ENCODE measurements at places on chromosomes 7 and 10. TPM values are rescaled to one million over a fixed set of nuclear protein-coding genes. Genes with fewer than 3 reads are reported as not detected.
A peak's percentile ranks its signal among the peaks of the same experiment; 100 is the strongest.

The ZCCHC24 gene
- 4.7 TPM for total RNA-seq

The ATG9B gene
- 0.07 TPM for total RNA-seq

GRCh38 chr10:128007056-128007455 lies 100.2 kb downstream of the PTPRE start:
- DNase-seq, result no peak

DNA sequence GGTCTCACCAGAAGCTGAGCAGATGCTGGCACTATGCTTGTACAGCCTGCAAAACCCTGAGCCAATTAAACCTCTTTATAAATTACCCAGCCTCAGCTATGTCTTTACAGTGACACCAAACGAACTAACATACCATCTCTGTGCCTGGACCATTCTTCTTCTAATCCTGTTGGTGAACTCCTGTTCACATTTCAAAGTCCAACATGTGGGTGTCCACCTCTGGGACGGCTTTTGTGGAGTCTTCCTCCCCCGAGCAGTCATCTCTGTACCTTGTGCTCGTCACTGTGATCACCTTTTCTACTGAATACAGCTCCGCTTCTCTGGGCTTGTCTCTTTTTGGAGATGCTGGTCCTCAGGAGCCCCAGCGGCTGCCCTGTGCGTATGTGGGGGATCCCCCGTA lies 7.4 kb upstream of the ESYT2 start:
- DNase-seq, result no peak

The ZNF503 gene
- total RNA-seq, result 9.6 TPM

DNA sequence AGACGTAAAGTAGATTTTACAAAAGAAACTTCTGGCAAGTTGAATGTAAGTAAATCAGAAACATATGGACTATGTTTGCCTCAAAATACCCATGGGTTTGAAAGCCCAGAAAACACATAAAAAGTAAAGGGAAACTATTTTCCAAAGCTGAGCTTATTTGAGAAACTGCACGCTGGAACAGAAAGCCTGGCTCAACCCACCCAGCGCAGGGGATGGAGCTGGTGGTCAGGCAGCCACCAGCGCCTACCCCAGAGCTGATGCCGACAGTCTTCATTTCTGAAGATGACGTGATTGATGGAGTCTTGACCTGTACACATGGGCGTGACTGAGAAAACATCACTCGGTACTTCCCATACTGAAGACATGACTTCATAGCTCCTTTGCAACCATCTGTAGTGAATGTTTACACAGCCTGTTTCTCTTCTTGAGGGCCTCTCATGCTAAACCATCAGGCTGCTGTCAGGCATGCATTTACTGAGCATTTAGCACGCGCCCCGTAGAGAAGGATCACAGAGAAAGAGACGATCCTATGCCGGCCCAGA lies 232.6 kb upstream of the AUTS2 start:
- no peak for DNase-seq

- DNase-seq, result no peak
These were observed 295.2 kb downstream of the GFRA1 start for GRCh38 chr10:115977855-115978254.

GRCh38 chr10:62803724-62804355 lies 680 bp upstream of the ADO start:
- DNase-seq, result no peak

DNA sequence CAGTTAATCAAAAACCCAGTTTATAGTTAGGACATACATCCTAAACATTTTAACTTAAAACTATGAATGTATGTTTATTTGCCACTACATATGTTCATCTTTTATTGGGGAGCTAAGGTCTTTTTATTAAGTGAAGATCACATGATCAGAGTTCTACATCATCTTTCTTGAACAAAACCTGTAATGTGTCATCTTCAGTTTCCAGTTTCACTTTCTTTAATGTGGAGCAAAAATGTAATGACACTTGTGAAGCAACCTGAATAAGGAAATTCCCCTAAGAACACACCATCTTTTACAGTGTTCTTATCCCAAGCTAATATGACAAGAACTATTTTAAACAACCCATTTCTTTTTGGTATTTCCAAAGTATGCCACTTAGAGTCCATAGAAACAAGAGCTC lies 166.7 kb upstream of the BET1 start:
- no peak for DNase-seq

The SLC16A12 gene
- 1.2 TPM for total RNA-seq

GRCh38 chr7:127710635-127711034 lies 58.6 kb downstream of the SND1 start:
- no peak for DNase-seq

- DNase-seq, result no peak
These were observed 122.6 kb downstream of the POU6F2 start for GRCh38 chr7:39100270-39100669.

The SPDYE8 gene
- total RNA-seq, result not detected

GRCh38 chr10:71188201-71188600 lies 24.2 kb upstream of the UNC5B start:
- no peak for DNase-seq

- no peak for DNase-seq
These were observed 755.1 kb upstream of the COBL start for GRCh38 chr7:52071744-52072143.

GRCh38 chr10:70477661-70478162 lies 855 bp upstream of the PALD1 start:
- DNase-seq, result no peak

- DNase-seq, result no peak
These were observed 72.4 kb upstream of the SP4 start for GRCh38 chr7:21355406-21355874.

The NODAL gene
- not detected for total RNA-seq

The OPN1SW gene
- not detected for total RNA-seq

DNA sequence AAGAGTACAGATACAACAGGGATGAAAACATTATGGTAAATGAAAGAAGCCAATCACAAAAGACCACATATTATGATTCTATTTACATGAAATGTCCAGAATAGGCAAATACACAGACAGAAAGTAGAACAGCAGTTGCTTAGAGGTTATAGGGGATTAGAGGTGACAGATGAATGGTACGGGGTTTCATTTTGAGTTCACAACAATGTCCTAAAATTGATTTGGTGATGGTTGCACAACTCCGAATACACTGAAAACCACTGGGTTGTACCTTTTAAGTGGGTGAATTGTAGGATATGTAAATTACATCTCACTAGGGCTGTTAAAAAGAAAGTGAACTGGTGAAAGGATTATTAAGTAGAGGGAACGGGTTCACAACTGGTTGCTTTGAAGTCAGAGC lies 76.3 kb upstream of the MRLN start:
- no peak for DNase-seq

DNA sequence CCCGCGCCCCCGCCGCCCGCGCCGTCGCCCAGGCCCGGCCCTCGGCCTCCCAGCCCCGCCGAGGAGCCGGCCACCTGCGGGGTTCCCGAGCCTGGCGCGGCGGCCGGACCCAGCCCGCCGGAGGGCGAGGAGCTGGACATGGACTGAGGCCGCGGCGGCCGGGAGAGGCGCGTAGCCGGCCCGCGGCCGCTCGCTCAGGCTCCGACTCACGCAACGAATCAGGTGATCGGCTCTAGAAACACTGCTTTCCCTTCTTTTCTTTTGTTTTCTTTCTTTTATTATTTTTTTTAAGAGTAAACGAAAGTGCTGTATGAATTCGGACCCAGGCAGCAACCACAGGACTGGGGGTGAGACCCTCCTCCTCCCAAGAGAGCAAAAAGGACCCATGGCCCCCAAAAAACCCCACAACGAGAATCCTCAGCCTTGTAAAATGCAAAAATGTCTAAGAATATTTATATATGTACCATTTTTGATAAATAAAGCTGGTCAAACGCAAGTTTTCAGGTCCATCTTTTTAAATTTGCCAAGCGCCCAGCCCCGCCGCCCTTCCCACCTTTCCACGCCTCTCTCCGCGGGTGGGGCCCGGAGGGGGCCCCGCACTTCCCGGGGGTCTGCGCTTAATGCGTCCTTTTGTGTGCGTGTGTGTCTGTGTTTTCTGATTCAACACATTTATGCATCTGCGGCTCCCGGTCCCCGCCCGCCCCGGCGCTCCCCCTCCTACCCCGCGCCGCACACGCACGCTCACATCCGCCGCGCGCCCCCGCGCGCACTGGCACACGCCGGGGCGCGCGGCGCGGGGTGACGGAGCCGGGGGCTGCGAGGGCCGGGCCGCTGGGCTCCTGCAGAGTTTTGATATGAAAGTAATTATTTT lies 4.4 kb downstream of the UNCX start:
- DNase-seq, result no peak

- peak; percentile 70 for DNase-seq
These were observed at the start of gene TMEM273 for GRCh38 chr10:49187950-49188761. TMEM273 (minus strand) TSS chr10:49188391; CDS start chr10:49188336, 55 bp downstream.

The SPDYE5 gene
- total RNA-seq, result not detected

GRCh38 chr10:35517431-35518181 lies 87.5 kb upstream of the GJD4 start:
- peak; percentile 13 for DNase-seq

DNA sequence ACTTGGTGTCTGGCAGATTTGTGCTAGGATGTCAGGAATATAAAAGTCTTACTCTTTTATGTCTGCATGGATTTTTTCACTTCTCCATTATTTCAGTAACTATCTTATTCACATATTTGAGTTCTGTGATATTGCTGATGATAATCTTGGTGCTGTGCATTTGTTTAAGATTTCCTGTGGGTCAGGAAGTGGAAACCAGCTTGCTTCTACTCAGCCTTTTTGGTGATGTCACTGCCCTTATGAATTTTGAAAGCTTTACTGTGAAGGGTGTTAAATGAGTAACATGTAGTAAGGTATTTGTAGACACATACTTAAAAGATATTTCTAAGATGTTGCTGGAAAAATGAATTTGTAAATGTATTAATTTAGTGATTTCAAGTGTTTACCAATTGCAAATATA lies 69.5 kb upstream of the VOPP1 start:
- DNase-seq, result no peak

GRCh38 chr10:72485701-72486100 lies 131.0 kb upstream of the DNAJB12 start:
- DNase-seq, result no peak

The PLXDC2 gene
- 0.86 TPM for total RNA-seq

The SPDYE2B gene
- not detected for total RNA-seq

The TUBB8 gene
- 0.29 TPM for total RNA-seq

- DNase-seq, result no peak
These were observed 4.9 kb upstream of the ELN start for GRCh38 chr7:74023092-74023536.

- no peak for DNase-seq
These were observed 81.3 kb downstream of the INSYN2A start for GRCh38 chr10:127115100-127115499.

GRCh38 chr10:75870039-75870645 lies 438.7 kb downstream of the LRMDA start:
- DNase-seq, result no peak

The ADARB2 gene
- under 0.01 TPM for total RNA-seq

- no peak for DNase-seq
These were observed 8.0 kb downstream of the PSD start for GRCh38 chr10:102410429-102411073.

DNA sequence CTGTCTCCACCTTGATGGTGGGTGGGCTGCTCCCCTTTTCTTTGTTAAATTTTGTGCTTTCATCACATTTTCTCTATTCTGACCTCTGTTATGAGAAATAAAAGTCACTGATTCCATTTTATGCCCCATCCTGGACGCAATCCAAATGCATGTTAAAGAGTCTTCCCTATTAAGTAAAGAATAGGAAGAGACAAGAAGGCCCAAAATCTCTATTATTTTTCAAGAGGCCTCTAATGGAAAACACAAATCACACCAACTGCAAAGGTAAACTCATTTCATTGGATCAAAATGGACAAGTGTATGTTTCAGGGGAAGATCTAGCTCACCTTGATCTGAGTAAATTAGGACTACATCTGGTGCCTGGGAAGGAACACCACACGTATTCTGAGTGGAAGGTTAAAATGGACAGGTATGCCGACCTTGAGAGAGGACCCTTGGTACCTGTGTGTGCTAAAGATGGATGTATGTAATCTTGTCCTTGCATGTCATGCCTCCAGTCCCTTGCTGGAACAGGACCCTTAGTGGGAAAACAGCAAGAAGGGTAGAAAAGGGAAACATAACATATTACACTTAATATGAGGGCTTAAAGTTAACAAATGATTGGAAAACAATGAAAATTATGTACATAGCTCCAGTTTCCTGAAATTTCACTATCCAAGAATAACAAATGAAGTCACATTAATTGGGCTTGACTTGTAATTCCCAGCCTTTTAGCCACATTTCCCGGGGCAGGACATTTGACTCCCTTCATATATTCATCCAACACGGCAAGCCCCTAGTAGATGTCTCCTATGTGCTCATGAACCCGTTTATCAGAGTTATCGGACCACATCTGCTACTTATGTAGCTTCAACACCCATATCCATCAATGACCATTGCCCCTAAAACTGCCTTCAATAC lies 7.6 kb downstream of the IFIT2 start:
- DNase-seq, result no peak

GRCh38 chr7:79512261-79512660 lies 58.8 kb upstream of the MAGI2 start:
- DNase-seq, result no peak

DNA sequence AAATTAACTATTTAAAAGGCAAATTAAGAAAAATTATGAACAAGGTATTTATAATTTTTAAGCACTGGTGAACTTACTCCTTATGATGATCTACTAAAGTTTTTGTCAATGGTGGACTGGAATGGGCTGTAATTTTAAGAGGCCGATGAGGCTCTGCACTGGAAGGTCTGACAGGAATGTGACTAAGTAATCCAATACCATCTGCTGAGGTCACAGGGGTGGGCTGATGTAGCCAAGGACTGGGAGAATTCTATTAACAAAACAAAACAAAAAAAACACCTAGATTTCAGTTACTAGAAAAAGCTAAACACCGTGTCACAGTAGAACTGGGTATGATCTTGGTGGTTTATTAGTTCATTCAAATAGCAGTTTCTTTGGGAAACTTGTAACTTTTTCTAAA lies 75.9 kb downstream of the NRBF2 start:
- no peak for DNase-seq

DNA sequence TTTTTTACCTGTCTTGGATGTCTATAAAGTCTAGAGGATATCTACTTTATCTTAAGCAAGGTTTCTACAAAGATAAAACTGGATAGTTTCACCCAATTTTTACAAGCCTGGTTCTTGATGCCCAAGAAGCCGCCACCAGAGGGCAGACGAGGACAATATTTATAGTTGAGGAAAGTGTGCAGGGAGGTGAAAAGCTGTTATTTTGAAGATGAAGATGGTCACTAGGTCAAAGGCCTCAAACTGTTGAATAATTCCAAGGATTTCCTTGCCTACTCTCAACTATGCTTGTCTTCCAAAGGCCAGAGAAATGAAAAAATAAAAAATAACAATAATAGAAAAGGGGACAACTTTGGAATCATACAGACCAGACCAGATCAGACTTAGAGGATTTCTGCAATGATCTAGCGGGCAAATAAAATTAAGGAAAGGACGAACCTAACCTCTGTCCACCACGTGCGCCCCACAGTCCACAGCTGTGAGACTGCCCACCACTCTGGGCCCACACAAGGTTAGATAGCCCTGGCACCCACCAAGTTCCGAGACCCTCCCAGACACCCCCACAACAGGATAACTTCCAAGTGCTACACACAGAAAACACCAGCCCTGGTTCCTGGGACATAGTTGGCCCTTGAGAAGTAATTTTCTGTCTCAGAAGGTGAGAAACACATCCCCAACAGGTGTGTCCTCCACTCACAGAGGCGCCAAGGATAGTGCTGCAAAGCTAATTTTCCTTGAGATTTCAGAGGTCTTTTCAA lies 2.8 kb downstream of the PKD1L1 start:
- DNase-seq, result no peak

- DNase-seq, result no peak
These were observed 15.6 kb downstream of the MBL2 start for GRCh38 chr10:52756966-52757365.

The ZNF727 gene
- not detected for total RNA-seq
